ENCODE measurements at places on chromosomes 16 and 17.
A peak's percentile ranks its signal among the peaks of the same experiment; 100 is the strongest.

DNA sequence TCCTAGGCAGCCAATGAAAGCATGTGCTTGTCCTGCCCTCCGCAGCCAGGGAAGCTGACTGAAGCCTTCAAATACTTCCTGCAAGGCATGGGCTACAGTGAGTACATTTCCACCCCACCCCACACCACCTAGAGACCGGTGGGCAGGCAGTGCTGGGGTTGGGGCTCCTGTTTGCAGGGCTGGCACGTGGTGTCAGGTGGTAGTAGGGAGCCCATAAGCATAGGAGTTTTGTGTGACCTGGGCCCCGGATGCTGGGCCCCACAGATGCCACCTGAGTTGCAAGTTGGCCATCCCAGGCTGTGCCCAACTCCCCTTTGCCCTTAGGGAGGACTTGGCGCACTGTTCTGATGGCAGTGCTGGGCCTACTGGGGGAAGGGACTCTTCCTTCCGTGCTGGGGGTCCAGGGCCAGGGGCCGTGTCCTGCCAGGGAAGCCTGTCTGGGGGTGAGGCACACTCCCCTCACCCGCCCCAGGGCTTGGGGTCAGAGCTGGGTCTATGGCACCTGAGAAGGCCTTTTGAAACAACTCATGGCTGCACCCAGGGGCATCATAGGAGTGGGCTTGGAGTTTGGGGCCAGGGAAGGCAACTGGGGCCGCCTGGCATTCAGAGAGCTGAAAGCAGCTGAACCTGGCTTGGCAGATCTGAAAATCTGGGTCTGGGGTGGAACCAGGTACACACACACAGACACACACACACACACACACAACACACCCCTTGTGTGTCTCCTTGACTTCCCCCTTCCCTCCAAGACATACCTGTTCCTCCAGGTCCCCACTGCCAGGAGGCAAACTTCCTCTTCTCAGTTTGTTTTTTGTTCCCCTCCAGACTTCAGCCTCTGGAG lies 5.8 kb upstream of the SETD6 start:
- DNase-seq, result no peak

DNA sequence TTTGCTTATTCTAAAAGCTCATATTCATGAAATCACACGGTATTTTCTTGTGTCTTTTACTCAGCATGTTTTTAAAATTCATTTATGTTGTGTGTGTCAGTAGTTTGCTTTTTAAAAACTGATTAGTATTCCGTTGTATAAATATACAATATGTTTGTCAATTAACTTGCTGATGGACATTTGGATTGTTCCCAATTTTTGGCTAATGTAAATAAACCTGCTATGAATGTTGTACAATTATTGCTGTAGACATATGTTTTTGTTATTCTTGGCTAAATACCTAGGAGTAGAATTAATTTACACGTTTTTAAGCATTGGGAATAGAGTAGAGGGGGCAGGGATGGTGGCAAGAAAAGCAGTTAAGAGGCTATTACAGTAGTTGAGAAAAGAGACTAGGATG lies 199.5 kb upstream of the CCL2 start:
- no peak for DNase-seq

- DNase-seq, result no peak
Observed at GRCh38 chr16:88539261-88539651, 30.9 kb upstream of the ZC3H18 start.

DNA sequence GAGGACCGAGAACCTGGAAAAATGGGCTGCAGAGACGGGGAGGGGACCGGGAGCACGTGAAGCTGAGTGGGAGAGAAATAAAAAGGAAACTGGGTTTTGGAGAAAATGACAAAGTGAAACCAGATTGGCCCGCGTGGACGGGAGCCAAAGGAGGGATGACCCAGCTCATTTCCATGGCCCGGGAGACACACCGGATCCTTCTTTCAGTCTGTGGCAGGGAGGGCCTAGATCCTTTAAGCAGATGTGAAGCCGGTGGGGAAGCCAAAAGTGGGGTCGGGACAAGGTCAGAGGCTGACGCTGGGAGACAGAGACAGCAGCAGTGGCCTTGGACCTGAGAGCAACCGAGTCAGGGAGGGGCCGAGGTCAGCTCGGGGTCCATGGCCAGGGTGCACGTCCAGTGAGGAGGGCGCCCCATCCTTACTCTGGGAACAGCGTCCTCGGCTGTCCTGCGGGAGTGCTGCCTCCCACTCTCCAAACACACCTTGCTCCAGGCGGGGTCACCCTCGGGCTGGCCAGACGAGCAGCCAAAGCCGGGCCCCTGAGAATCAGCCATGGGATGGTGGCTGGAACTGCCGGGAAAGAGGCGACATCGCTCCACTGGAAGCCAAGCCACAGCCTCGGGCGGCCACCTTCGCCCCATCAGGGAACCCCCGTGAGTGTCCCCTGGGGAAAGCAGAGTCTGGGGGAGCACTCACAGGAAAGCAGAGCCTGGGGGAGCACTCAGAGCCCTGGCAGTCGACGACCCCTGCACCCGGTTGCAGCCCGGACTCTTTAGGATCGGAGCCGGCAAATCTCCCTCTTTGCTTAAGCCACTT lies 17.3 kb downstream of the CA5A start:
- no peak for DNase-seq

GRCh38 chr16:53950677-53951076 lies 246.7 kb downstream of the FTO start:
- DNase-seq, result no peak

GRCh38 chr17:4208238-4208637 lies 55.5 kb downstream of the ANKFY1 start:
- DNase-seq, result no peak

DNA sequence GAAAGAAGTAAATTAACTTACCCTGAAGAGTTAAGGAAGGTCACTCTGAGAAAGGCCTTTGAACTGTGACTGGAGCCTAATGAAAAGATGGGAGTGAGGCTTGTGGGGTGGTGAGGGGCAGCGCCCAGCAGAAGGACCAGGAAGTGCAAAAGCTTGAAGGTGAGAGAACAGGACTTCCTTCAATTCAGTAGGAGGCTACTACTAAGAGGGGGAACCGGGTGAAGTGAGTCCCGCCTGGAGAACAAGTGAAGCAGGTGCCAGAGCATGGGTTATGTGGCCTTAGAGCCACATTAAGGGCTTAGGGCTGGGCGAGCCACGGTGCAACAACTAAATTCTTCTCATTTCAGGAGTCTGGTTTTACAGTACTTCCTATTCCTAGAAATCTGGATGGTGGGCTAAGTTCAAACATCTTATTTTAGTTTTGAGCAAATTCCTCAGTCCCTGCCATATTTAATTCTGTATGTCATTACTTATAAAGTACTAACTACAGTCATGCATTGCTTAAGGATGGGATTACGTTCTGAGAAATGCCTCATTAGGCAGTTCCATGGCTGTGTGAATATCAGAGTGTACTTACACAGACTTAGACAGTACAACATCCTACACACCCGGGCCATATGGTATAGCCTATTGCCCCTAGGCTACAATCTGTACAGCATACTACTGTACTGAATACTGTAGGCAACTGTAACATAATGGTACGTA lies 5.1 kb downstream of the CFAP20 start:
- no peak for DNase-seq

DNA sequence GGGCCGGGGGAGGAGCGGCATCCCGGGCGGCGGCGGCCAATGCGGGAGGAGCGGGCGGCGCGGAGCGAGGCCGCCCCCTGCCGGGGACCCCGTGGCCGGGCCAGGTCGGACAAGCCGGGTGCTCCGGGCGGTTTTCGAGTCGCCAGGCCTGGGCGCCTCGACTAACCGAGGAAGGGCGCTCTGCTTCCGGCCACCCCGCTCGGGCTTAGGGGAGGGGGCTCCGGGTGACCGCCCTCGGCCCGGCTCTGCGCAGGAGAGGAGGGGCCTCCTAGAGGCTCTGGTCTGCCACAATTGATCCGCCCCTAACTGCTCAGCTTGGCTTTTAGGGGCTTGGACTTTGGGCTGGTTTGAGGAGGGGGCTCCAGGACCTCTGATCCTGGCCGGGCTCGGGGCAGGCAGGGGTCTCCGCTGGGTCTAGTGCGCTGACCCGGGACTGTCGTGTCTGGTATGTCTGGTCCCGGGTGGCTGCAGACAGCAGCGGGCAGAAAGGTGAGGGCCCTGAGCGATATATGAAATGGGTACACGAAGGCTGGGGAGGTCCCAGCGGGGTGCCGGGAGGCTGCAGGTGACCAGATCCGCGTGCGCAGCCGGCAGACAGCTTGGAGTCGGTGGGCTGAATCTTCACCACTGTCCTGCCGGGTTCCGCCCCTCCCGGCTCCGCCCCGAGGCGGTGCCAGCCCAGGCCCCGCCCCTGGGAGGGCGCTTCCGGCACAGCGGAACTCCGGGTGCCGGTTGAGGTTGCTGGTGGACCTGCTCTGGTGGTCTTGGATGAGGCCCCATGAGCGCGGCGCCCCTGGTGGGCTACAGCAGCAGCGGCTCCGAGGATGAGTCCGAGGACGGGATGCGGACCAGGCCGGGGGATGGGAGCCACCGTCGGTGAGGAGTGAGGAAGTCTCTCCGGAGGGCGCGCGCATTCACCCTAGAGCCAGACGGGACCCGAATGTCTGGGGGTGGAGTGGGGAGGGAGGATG lies at the start of gene USB1:
Gene USB1, plus strand, starts transcription at position 702 of the 971 bp plus-strand sequence. Its CDS starts 77 bp downstream, at position 779.
- DNase-seq, result peak; percentile 88

GRCh38 chr16:88770461-88771293 lies 14.3 kb downstream of the PIEZO1 start:
- peak; percentile 20 for DNase-seq

DNA sequence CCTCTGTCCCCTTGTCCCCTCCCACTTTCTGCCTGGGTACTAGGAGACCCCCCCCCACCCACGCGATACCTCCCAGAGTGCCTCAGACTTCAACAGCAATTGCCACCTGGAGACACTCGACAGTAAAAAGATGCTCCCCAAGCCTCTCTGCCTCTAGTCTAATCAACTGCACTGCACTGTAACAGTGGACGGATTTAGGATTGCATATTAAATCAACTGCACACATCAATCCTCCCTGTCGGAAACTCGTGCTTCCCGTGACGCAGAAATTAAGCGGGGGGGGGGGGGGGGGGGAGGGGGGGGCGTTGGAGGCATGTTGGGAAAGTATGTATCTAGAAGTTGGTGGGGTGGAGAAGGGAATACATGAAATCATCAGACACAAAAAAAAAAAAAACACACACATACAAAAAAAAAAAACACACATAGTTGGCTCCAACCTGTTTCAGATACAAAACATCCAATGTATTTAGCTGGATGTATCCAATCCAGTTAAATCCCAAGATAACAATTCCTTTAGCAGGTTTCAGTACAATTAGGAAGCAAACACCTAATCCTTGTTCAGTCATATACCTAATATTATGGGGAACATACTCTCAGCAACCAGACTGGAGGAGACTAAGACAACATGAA lies 29.7 kb downstream of the FAM222B start:
- peak; percentile 62 for DNase-seq

DNA sequence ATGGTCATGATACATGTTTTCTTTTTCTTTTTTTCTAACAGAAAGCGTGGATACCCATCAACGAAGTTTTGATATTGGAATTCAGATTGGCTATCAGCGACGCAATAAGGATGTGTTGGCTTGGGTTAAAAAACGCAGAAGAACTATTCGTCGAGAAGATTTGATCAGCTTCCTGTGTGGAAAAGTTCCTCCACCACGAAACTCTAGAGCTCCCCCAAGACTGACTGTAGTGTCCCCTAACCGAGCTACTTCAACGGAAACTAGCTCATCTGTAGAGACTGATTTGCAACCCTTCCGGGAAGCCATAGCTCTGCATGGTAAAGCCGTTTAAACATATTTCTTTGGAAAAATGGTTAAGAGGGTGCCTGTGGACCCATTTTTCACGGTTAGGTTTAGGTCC lies 11.5 kb downstream of the HAPSTR1 start:
- peak; percentile 35 for DNase-seq

GRCh38 chr17:34219405-34219804 lies 35.7 kb upstream of the CCL2 start:
- no peak for DNase-seq

DNA sequence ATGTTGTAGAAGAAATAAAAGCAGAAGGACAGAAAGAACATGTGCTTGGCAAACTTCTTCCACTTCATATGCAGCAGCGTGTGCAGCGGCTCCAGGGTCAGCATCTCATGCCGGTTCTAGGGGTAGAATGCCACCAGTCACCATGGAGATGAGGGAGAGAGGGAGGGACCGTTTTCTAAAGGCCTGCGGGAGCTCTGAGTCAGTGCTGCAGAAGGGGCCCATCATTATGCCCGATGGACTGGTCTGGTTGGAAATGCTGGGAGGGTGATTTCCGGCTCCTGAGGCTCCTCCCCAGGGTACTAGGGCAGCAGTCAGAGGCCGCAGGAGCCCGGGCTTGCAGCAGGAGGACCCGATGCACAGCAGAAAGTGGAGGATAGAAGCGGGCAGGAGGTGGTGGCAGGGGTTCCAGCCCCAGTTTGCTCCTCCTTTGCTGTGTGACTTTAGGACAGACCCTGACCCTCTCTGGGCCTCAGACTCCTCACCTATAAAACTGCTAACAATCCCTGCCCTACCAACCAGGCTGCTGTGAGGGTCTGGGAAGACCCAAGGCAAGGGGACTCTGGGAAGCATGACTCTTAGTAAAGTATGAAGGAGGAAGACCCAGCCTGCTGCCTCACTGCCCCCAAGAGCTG lies 28.6 kb downstream of the TRPV3 start:
- no peak for DNase-seq

GRCh38 chr16:68084504-68085258 lies 489 bp upstream of the NFATC3 start:
- peak; percentile 89 for DNase-seq

- no peak for DNase-seq
Observed at GRCh38 chr17:78723001-78723796, 58.9 kb downstream of the CYTH1 start.

DNA sequence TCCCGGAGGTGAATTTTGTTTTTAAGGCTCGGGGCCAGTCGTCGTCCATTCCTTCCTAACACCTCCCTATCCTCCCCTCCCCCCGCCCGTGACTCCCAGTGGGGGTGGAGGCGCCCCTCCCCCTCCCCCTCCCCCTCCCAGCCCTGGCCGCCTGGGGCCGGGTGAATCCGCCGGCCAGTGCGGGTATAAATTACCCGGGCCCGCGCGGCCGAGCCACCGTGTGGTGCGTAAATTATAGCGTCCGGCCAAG lies 2.0 kb upstream of the GSE1 start:
- DNase-seq, result no peak

- DNase-seq, result no peak
Observed at GRCh38 chr17:57533684-57534305, 211.3 kb downstream of the CCDC182 start.

- no peak for DNase-seq
Observed at GRCh38 chr17:41451154-41451728, 10.5 kb upstream of the KRT38 start.

GRCh38 chr17:5077781-5078105 lies 524 bp upstream of the ZFP3 start:
- no peak for DNase-seq

DNA sequence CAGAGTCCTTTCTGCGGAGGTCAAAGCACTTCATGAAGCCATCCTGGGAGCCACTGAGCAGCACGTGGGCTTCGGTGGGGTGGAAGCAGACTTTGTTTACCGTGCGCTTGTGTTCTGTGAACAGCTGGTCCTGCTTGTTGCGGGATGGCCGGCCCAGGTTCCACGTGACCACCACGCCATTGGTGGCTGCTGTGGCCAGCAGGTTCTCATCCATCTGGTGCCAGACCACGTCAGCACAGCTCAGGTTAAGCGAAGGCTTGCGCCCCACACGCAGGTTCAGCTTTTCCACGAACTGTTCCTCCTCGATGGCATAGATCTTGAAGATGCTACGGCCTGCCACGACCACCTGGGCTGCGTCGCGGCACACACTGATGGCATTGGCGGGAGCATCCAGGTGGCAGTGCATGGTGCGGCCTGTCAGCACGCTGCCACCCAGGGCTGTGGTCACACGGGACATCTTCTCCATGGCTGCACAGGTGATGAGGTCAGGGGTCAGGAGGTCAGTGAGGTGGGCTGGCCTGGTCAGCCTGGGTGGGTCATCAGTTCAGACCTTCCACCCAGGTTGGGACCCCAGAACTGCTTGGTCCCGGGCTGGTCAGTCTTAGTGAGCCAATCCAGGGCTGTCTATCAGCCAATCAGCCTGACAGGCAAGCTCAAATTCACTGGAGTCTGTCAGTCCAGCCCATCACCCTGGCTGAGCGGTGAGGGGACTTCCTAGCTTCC lies 862 bp downstream of the WDR24 start:
- DNase-seq, result no peak

All from CD4-positive, alpha-beta T cell treated with Interleukin-12 subunit alpha and Interleukin-12 subunit beta, for 1 hour (primary cell).